Karpas-422 (cell line): ENCODE measurements at places on chromosomes 6 and 20.
A peak's percentile ranks its signal among the peaks of the same experiment; 100 is the strongest.

GRCh38 chr20:19589787-19590362 is 168.2 kb upstream of the RIN2 start:
- H3K4me3 ChIP-seq = no peak overlapping the region
- H3K36me3 ChIP-seq = no peaks in the 10 kb centered on the region
- no peak overlapping the region for H3K27ac ChIP-seq
- DNase-seq = no peak
- H3K4me1 ChIP-seq = no peaks in the 10 kb centered on the region

- peaks cover 5% of the 10 kb centered on the region; the same call in 1 of the 2 replicates for H3K4me1 ChIP-seq
- H3K36me3 ChIP-seq = no peaks in the 10 kb centered on the region
Observed at GRCh38 chr6:28558629-28559028, 32.9 kb downstream of the GPX5 start.

DNA sequence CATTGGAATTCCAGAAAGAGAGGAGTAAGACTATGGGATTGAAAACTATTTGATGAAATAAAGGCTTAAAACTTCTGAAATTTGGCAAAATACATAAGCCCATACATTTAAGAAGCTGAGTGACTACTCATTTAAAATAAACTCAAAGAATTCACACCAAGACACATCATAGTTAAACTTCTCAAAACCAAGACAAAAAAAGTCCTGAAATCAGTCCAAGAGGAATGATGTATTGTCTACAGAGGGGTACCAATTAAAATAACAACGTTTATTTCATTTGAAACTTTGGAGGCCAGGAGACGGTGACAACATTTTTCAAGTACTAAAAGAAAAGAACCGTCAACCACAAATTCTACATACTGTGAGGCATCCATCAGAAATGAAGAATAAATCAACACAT is 841.4 kb upstream of the MAP3K7 start:
- H3K36me3 ChIP-seq = no peaks in the 10 kb centered on the region
- no peaks in the 10 kb centered on the region for H3K4me1 ChIP-seq
- no peak overlapping the region for H3K4me3 ChIP-seq
- H3K27ac ChIP-seq = no peak overlapping the region
- no peaks in the 10 kb centered on the region for H3K27me3 ChIP-seq
- DNase-seq = no peak

- no peak for DNase-seq
- H3K4me1 ChIP-seq = peaks cover 49% of the 10 kb centered on the region
- H3K36me3 ChIP-seq = peaks cover 3% of the 10 kb centered on the region
- no peak overlapping the region for H3K4me3 ChIP-seq
Observed at GRCh38 chr20:34402461-34402860, 39.4 kb downstream of the ITCH start.

GRCh38 chr20:41017448-41018042 is 11.1 kb upstream of the TOP1 start:
- DNase-seq = no peak
- no peaks in the 10 kb centered on the region for H3K27me3 ChIP-seq
- H3K4me3 ChIP-seq = no peak overlapping the region
- no peak overlapping the region for H3K27ac ChIP-seq
- peaks cover 21% of the 10 kb centered on the region for H3K4me1 ChIP-seq

GRCh38 chr6:10391799-10392198 is 23.1 kb downstream of the TFAP2A start:
- no peaks in the 10 kb centered on the region for H3K4me1 ChIP-seq
- H3K27ac ChIP-seq = no peak overlapping the region
- no peaks in the 10 kb centered on the region for H3K36me3 ChIP-seq
- no peak for DNase-seq

- 0 out of 2 replicates have a peak, but pooled peaks cover 5% of the 10 kb centered on the region for H3K36me3 ChIP-seq
- H3K27ac ChIP-seq = no peak overlapping the region
- no peaks in the 10 kb centered on the region for H3K27me3 ChIP-seq
- DNase-seq = peak; percentile 68
- H3K4me1 ChIP-seq = no peaks in the 10 kb centered on the region
Observed at GRCh38 chr6:35569011-35569461, 56.3 kb upstream of the TULP1 start.

- no peak overlapping the region for H3K4me3 ChIP-seq
- H3K36me3 ChIP-seq = no peaks in the 10 kb centered on the region
- H3K27ac ChIP-seq = no peak overlapping the region
- DNase-seq = no peak
- H3K4me1 ChIP-seq = no peaks in the 10 kb centered on the region
Observed at GRCh38 chr6:107473660-107474059, 14.3 kb upstream of the PDSS2 start.

GRCh38 chr20:8795404-8795803 is 273.5 kb upstream of the PLCB4 start:
- H3K36me3 ChIP-seq = no peaks in the 10 kb centered on the region
- H3K4me1 ChIP-seq = no peaks in the 10 kb centered on the region
- DNase-seq = no peak
- H3K4me3 ChIP-seq = no peak overlapping the region
